AML-193 (cell line): ENCODE measurements at places on chromosomes 11 and 22.
A peak's percentile ranks its signal among the peaks of the same experiment; 100 is the strongest.

- no peak for DNase-seq
Observed at GRCh38 chr22:44709881-44710392, 7.9 kb downstream of the PRR5 start.

- DNase-seq: no peak
Observed at GRCh38 chr11:128409476-128409875, 177.9 kb downstream of the ETS1 start.

DNA sequence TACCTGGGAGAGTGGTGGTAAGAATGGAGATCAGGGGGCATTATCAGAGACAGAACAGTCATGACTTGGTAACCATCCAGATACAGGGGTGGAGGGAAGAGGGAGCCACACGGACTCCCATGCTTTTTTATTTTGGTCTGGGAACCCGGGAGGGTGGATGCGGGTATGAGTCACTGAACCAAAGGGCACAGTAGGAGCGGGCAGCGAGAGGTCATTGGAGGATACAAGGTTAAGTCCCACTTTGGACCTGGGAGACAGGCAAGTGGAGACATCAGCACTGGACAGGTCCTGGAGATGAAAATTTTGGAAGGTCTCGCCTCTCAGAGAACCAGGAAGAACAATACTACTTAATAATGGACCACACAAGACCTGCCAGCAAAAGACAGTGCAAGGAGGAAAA is 6.7 kb downstream of the HDHD5 start:
- DNase-seq: no peak

DNA sequence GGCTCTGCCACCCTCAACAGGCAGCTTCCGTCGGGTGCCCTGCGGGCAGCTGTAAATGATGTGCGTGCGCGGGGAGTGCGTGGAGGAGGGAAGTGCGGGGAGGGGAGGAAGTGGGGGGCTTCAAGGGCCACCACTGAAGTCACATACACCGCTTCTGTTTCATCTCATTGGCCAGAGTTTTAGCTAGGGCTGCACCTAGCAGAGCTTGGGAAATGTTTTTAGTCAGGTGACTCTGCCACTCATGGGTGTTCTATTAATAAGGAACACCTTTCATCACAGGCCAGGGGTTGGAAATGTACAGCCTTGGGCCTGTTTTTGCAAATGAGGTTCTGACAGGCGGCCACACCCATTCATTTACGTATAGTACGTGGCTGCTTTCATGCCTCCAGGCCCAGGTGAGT is 14.6 kb downstream of the FAM118A start:
- DNase-seq: no peak

DNA sequence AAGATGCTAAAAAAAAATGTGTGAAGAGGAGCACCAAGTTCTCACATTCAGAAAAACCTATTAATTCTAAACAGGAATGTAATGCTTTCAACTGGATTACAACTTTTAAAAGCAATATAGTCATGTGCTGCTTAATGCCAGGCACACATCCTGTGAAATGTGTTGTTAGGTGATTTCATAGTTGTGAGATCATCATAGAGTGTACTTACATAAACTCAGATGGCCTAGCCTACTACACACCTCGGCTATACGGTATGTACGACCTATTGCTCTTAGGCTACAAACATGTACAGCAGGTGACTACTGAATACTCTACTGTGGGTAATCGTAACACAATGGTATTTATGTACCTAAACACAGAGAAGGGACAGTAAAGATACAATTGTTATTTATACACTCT is 142.3 kb downstream of the RBFOX2 start:
- no peak for DNase-seq

DNA sequence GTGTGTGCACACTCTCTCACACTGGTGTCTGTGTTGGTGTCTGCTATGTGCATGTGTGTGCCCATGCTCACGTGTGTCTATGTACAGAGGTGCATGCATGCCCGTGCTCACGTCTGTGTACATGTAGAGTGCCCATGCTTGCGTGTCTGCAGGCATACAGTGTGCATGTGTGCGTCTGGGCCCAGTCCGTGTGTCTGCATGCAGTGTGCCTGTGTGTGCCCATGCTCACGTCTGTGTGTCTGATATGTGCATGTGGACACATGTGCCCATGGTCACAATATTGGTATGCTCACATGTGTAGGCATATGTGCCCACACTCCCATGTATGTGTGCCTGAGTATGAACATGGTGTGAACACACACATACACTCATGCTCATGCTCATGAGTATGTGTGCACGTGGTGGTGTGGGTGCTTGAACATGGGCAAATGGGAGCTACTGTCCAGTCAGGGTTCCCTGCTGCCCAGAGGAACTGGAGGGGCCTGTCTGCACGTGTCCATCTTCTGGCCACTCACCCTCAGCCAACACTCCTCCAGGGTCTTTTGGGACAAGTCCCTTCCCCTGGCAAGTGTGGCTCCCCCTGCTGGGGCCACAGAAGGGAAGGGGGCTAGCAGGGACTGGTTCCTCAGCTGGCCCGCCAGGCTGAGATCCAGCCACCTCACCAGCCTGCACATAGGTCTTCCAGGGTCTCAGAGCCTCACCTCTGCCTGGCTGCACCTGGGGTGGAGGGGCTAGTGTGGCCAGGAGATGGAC is 7.3 kb upstream of the TBX1 start:
- DNase-seq: no peak

GRCh38 chr11:74820763-74821162 is 72.1 kb downstream of the RNF169 start:
- DNase-seq: no peak

GRCh38 chr22:43777286-43777685 is 34.8 kb downstream of the EFCAB6 start:
- DNase-seq: no peak

- no peak for DNase-seq
Observed at GRCh38 chr11:29293825-29294224, 723.0 kb downstream of the KCNA4 start.

GRCh38 chr11:64858467-64859263 is 14.2 kb upstream of the CDC42BPG start:
- no peak for DNase-seq

- no peak for DNase-seq
Observed at GRCh38 chr22:48979482-48979881, 848.2 kb downstream of the BRD1 start.

DNA sequence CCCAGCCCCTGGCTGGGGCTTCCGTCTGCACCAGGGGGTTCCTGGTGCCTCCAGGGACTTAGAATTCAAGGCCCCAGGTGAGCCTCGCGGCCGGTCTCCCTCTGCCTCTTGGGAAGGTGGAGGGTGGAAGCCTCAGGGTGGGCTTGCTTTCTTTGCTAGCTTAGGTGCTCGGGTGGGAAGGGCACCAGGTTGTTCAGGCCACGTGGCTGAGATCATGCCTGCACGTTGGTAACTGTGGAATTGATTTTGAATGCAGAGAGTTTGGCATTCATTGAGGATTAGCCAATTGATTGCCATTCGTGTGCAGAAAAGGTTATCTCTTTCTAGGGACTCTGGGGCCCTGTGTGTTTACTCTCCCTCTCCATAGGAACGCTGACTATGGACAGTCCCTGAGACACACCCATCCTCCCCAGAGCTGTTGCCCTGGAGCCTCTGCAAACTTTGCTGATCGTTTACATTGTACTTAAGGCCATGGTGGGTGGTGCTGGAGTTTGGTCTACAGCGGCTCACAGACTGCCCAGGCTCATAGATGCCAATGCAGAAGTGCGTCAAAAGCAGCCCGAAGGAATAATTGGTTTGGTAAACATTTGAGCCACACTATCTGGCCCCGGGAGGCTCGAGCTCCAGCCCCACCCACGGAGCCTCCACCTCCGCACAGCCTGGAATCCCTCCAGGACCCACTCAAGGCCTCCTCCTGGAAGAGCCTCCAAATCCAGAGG is 1457.7 kb downstream of the BRD1 start:
- no peak for DNase-seq

DNA sequence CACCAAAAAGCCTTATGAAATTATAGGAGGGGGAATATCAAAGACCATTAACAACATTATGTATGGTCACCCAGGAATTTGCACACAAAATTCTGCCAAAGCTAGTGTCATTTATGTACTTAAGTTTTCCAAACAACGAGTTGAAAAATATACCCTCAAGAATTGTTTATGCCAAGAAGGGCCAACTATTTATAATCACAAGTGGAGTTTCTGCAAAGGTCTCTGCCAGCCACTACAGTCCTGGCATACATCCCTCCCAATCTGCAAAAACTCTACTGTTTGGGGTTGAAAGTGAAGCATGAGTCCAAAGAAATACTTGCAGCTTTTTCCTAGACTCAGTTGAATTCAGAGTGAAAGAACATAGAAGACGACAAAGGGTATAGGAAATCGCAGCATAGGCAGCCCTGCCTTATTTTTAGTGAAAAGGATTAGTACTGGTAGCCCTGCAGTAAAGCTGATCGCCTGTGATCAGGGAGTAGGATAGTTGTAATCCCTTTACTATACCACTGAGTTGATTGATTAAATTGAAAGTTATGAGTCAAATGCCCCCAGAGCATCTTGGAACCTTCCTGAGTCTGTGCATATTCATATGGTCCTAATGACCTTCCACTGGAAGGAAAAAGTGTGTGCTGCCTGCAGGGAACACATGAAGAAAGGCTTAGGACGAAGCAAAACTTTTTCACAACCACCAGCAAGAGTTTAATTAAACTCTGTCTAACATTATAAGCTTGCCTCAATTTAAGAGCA is 144.0 kb downstream of the SPON1 start:
- DNase-seq: no peak

DNA sequence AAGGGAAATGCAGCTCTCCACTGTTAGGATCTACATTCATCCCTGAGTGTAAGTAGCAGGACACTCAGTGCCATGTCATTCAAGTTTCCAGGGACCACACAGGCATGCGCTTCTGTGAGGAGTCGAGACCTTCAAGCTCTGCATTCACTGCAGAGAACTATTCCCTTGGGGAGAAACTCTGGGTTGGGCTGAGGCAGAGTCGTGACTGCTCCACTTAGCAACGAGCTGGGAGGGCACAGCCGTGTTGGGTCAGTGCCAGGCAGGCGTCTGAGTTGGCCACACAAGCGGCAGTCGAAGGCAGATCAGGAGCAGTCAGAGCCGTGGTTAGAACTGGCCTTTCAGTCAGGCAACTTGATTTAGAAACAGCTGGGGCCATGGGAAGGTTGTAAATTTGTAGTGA is 14.7 kb downstream of the MPEG1 start:
- DNase-seq: no peak

GRCh38 chr11:65781152-65781961 is 581 bp upstream of the AP5B1 start:
- no peak for DNase-seq

DNA sequence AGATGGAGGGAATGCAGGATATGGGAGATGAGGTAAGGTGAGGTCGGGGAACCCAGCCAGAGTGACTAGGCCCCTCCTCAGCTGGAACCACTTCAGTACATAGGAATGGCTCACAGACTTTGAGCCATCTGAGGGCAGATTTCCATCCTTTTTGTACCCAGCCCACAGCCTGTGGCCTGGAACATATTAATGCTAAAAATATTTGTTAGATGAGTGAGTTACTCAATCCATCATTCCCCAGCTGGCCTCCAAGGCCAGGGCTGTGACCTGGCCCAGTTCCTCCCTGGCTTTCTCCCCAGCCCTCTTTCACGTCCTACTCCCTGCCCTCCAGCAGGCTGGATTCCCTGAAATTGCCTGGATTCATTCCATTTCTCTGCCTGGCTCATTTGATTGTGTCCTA is 57.2 kb upstream of the PRDM11 start:
- no peak for DNase-seq

- DNase-seq: peak; percentile 20
Observed at GRCh38 chr22:24938741-24939341, 7.7 kb downstream of the LHFPL7 start.

DNA sequence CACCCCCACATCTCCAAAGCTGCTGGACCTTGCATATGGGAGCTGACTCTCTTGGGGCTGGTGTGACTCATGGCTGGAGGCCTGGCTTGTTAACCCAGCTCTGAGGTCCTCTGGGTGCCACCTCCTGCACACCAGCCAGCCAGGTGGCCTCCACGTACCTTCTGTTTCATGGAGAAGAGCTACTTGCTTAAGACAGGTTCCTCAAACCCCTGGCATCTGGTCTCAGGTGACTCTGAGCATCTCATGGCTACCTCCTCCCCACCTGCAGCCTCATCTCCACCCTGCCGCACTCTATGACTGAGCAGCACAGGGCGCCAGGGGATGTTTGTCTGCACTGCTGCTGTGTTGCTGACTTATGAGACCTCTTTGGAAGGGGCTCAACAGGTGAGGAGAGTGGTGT is 55.7 kb downstream of the BCR start:
- no peak for DNase-seq

GRCh38 chr11:35144136-35144741 is 5.3 kb downstream of the CD44 start:
- peak; percentile 83 for DNase-seq

- peak; percentile 23 for DNase-seq
Observed at GRCh38 chr22:38570779-38571364, 889 bp upstream of the DMC1 start.

- DNase-seq: no peak
Observed at GRCh38 chr11:74730571-74731260, 510 bp downstream of the CHRDL2 start.

DNA sequence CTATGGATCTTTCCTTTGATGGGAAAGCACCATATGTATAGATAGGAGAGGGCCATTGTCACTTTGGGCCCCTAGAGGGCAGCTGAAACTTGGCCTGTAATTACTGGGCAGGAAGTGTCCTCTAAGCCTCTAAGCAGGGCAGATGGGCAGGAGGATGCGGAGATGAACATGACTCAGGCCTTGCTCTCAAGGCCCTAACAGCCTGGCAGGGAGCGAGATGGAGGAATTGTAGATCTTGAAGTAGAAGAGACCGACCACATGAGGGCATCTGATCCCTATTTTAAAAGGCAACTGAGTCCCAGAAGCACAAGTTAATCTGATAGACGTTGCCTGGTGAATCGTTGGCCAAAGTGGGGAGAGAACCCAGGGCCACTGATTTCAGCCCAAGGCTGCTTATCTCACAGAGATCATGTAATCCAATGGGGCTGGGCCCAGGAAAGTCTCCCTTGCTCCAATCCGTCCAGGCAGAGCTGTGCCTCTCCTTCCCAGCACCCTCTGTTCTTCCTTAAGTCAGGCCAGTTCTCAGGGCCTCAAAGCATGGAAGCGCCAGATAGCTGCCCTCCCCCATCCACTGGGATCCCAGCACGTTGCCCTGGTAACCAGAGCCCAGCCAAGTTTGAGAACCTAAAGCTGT is 2.5 kb upstream of the SEPTIN3 start:
- peak; percentile 88 for DNase-seq

DNA sequence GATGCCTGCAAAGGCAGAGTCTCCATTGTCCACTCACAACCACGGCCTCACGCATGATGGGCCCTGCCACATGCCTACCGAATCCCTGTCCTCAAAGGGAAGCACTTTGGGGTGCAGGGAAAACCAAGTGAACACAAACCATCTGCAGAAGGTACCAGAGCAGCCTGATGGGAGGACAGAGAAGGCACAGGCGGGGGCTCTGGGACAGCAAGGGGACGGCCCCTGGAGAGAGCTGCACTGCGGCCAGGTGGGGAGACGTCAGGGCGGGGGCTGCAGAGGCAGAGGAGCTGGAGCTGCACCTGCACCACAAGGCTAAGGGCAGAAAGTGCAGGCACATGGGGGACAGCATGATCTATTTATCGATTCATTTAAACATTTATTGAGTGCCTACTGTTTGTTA is 1056.0 kb downstream of the TBC1D22A start:
- no peak for DNase-seq
